ENCODE measurements at places on chromosomes 11 and 22. TPM values are rescaled to one million over a fixed set of nuclear protein-coding genes. Genes with fewer than 3 reads are reported as not detected.

OR56A3 gene
- total RNA-seq, result not detected

GAS2 gene
- total RNA-seq, result 2.0 TPM

CD248 gene
- 0.09 TPM for total RNA-seq

C1QTNF5 gene
- not detected for total RNA-seq
